ENCODE measurements at places on chromosomes 12 and 14. TPM values are rescaled to one million over a fixed set of nuclear protein-coding genes. Genes with fewer than 3 reads are reported as not detected.

SPPL3 gene
- total RNA-seq, result 45.0 TPM

SLC2A3 gene
- 666 TPM for total RNA-seq

GXYLT1 gene
- 9.3 TPM for total RNA-seq

GRCh38 chr12:112961074-112961473 lies 17.2 kb upstream of the OAS2 start:
- no peak for DNase-seq
- no peaks in the 10 kb centered on the region for H3K4me1 ChIP-seq
- H3K27me3 ChIP-seq, result no peaks in the 10 kb centered on the region
- H3K27ac ChIP-seq, result no peak overlapping the region

- DNase-seq, result no peak
- H3K4me3 ChIP-seq, result no peak overlapping the region
- H3K27ac ChIP-seq, result no peak overlapping the region
- H3K4me1 ChIP-seq, result no peaks in the 10 kb centered on the region
These were observed 164.7 kb upstream of the PRMT8 start for GRCh38 chr12:3326156-3326849.

GRCh38 chr14:66117600-66117999 lies 368.6 kb upstream of the CCDC196 start:
- no peaks in the 10 kb centered on the region for H3K36me3 ChIP-seq
- no peak overlapping the region for H3K27ac ChIP-seq
- no peaks in the 10 kb centered on the region for H3K27me3 ChIP-seq
- no peaks in the 10 kb centered on the region for H3K4me1 ChIP-seq

DNA sequence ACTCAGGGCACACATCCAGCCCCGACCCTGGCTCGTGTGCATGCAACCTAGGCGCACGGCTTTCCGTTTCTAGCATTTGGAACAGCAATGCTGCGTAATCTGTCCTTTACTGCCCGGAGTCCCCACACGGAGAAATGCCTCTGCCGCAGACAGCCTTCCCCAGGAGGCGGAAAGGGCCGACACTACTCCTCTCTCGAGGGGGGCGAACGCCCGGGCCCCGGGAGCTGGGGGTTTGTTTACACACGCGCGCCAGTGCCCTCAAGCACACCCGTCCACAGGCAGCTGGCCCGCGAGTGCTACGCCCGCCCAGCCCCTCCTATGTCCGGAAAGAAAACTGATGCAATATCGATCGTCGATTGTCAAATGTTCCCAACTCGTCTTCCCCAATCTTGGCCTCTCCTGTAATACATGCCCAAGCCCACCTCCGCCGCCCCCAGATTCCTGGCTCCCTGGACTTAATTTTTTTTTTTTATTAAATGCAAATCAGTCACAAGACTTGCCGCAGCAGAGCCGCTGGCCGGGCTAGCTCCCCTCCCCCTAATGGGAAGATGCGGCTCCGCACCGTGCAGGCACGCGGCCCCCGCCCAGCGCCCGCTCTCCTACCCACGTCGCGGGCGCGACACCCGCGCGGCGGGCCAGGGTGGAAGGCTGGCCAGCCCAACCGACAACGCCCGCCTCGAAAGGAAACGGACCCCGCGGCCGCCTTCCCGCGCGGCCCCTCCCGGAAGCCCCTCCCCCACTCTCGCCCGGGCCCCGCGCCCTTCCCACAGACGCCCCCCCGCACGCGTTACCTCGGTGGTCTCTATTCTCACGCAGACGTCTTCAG lies 642 bp downstream of the SLC38A2 start:
- H3K36me3 ChIP-seq, result peaks cover 3% of the 10 kb centered on the region
- H3K27me3 ChIP-seq, result no peaks in the 10 kb centered on the region
- peaks cover 42% of the 10 kb centered on the region for H3K4me1 ChIP-seq

DNA sequence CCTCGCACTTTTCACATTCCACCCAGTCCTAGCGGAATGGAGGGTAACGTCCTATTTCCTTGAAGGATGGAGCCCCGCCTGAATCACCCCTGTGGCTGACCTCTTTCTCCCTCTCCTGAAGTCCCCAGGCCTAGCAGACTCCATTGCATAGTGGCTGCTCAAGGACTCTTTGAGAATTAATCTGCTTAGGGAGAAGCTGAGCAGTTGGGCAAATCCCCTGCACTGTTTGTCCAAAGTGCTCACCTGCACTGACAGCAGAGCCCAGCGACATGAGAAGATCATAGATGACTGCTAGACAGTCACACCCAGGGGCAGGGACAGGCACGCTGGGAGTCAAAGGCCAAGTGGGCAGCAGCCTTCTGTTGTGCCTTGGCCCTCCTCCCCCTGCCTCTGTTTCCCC lies 37.7 kb upstream of the DICER1 start:
- H3K36me3 ChIP-seq, result no peaks in the 10 kb centered on the region
- H3K4me1 ChIP-seq, result no peaks in the 10 kb centered on the region
- H3K27me3 ChIP-seq, result peaks cover 16% of the 10 kb centered on the region
- no peak overlapping the region for H3K27ac ChIP-seq
- no peak overlapping the region for H3K4me3 ChIP-seq

GRCh38 chr12:2582631-2583030 lies 212.1 kb upstream of the FKBP4 start:
- no peak overlapping the region for H3K27ac ChIP-seq
- H3K4me1 ChIP-seq, result no peaks in the 10 kb centered on the region
- no peaks in the 10 kb centered on the region for H3K36me3 ChIP-seq
- H3K4me3 ChIP-seq, result no peak overlapping the region
- DNase-seq, result no peak
- no peaks in the 10 kb centered on the region for H3K27me3 ChIP-seq

- H3K27me3 ChIP-seq, result no peaks in the 10 kb centered on the region
- no peaks in the 10 kb centered on the region for H3K36me3 ChIP-seq
- H3K4me1 ChIP-seq, result peaks cover 4% of the 10 kb centered on the region
- DNase-seq, result no peak
These were observed 101.7 kb upstream of the ATF7IP start for GRCh38 chr12:14263742-14264141.

DNA sequence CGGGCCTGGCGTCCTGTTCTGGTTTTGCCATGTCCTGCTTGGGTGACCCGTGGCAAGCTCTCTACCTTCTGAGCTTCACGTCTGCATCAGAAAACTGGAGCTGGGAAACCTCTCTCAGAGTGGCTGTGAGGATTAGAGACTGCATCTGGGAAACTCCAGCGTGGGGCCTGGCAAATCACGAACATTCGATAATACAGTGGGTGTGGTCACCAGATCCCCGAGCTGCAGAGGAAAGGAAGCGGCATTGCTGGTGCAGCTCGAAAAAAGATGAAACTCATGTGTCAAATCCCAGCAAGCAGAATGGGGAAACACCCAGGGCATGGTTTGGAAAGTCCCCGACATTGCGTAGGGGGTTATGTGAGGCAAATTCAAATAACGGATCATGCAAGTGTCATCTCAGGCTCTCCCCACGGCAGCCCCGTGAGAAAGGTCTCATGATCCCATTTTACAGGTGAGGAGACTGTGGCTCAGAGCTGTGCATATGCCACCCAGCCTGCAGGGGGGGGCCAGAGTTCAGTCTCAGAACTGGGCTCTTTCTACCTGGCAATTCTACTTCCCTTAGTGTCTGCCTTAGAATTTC lies 98.1 kb upstream of the VRK1 start:
- H3K27ac ChIP-seq, result no peak overlapping the region
- H3K36me3 ChIP-seq, result no peaks in the 10 kb centered on the region
- H3K4me3 ChIP-seq, result no peak overlapping the region

All from T-cell (primary cell).